Thyroid gland (tissue), 4 donors: ENCODE measurements at places on chromosomes 7 and 10. TPM values are rescaled to one million over a fixed set of nuclear protein-coding genes. Genes with fewer than 3 reads are reported as not detected.

XRCC2 gene
- 0.33 TPM for total RNA-seq

TRPV6 gene
- 1.6 TPM for total RNA-seq

ZWINT gene
- 3.5 TPM for total RNA-seq

ACTL6B gene
- 0.93 TPM for total RNA-seq

SPDYE2B gene
- not detected for total RNA-seq

NPY4R2 gene
- total RNA-seq: not detected

CALD1 gene
- total RNA-seq: 223 TPM

DNA sequence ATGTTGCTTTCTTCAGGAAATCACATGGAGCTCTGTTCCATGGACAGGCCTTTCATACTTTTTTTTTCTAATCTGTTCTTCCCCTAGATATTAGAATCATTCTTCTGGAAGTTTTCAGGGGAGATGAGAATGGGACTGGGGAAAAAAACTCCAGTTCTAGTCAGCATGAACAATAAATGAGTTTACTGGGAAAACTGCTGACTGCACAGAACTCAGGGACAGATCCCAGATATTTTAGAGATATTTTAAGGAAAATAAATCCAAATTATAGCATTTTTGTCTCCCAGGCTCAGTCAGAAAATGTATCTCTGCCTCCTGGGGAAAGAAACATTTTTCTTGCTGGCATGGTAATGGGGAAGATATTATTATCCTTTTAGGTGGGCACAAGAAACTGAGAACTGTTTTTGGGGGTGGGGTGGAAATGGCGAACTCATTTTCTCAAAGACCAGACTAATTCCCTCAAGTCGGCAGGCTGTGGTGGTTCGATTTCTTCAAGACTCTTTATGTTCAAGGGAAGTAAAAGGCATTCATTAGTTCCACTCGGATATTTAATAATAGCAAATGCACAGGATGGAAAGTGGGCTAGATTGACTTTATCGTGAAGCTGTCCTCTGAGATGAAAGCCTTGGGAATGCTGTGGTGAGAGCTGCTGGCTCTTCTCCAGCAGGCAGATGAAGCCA lies 157.5 kb downstream of the ADRA2A start:
- no peaks in the 10 kb centered on the region for H3K36me3 ChIP-seq
- no peak overlapping the region for H3K27ac ChIP-seq
- H3K27me3 ChIP-seq: no peaks in the 10 kb centered on the region
- DNase-seq: no peak
- H3K4me3 ChIP-seq: no peak overlapping the region

DNA sequence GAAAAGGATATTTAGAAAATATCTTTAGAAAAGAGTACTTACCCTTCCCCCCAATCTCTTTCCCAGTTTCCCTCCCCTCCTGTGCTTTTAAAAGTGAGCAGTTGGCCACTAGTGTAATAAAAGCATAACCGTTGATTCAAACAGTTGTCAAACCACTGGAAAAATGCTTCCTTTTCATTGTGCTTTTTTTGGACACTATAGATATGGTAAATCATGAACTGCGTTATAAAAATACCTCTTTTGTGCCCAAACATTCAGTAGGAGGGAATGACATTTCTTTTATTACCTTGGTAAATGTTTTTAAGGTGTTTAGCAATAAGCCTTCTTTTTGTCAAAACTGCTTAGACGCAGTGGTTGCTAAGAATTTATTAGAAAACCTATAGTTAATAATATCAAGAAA lies 232.4 kb downstream of the SLC25A13 start:
- H3K27me3 ChIP-seq: no peaks in the 10 kb centered on the region
- no peaks in the 10 kb centered on the region for H3K4me1 ChIP-seq
- no peak for DNase-seq
- H3K27ac ChIP-seq: no peak overlapping the region
- no peaks in the 10 kb centered on the region for H3K36me3 ChIP-seq
- no peak overlapping the region for H3K4me3 ChIP-seq

DNA sequence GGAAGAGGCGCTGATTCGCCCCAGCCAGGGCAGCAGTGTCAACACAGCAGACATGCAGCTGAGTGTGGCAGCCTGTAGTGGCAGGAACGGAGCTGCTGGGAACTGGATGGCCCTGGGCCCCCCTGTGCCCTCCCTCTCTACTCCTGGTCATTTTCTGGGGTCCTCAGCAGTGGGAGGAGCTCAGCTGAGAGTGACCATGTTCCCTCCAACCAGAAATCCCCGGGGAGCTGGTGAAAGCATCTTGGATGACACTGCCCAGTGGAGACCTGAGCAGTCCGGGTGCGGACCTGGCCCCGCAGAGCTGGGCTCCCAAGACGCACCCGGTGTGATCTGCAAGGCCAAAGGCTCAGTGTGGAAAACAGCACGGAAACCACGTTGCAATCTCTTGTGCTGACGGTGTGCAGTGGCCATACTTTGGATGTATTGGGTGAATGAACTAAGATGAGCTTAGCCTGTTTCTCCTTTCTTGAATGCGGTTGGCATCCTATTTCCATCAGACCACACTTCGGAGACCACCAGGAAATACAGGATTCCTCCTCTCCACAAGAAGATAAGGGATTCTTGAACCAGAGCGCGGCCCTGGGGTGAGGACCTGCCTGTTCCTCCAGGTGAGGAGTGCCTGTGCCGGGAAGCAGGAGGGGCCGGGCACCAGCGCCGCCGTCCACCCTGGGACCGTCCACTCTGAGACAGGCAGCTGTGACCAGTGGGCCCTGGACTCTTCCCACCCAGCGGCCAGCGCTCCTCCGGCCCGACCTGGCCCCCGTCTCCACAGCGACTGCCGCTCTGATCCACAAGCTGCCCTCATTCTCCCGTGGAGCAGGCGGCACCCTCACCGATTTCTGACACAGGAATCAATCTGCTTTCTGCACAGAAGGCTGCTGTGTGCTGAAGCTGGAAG lies 93.5 kb upstream of the DIP2C start:
- no peak overlapping the region for H3K4me3 ChIP-seq
- H3K27ac ChIP-seq: no peak overlapping the region
- H3K36me3 ChIP-seq: no peaks in the 10 kb centered on the region
- peaks cover 7% of the 10 kb centered on the region for H3K4me1 ChIP-seq
- H3K27me3 ChIP-seq: no peaks in the 10 kb centered on the region
- DNase-seq: no peak

GRCh38 chr7:90595801-90596670 lies at the start of gene CDK14:
TSS of gene CDK14 (plus strand) at chr7:90596321. CDS start at chr7:90596628, 307 bp downstream.
- H3K27ac ChIP-seq: peak within 1 kb of the TSS; percentile 82
- peaks cover 3% of the 10 kb centered on the region for H3K4me1 ChIP-seq
- peak; percentile 79 for DNase-seq
- H3K4me3 ChIP-seq: peak within 1 kb of the TSS; percentile 68
- no peaks in the 10 kb centered on the region for H3K27me3 ChIP-seq

DNA sequence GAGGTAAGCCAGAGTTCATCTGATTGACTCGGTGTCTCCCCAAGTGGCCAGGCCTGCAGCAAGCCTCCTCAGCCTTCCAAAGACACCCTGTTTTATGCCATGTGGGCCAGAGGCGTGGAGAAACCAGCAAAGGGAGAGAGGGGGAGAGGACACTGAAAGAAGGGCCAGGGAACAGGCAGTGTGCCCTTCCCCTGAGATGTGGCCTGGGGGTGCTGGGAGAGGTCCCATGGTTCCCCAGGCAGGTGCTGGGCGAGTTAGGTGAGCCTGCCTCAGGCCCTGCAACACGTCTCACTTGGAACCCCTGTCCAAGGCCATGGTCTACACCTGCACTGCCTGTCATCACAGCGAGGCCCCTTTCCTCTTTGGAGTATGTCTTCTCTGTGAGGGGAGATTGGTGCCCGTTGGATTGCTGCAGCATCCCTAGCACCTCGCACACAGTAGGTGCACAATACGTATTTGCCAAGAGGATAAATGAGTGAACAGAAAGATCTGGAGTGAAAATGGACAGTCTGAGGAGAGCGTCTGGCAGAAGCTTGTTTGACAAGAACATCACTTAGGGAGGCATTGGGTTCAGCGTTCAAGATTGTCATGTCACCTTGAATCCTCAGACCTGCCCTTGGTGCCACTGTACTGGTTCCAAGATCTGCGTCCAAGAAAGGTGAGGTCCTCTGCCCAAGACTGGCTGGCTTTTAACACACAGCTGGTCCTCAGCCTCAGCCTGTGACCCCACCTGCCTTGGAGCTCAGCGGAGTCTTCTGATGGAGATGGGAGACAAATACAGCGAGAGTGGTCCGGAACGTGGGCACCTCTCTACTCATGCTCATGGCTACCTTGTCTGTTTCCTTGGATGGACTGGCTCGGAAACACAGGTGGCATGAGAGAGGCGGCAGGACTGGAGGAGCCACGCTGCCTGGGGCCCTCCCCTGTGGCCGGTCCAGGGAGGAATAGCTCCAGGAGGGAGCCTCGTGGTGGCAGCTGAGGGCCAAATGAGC lies 39.8 kb upstream of the NUB1 start:
- DNase-seq: no peak
- peaks cover 9% of the 10 kb centered on the region for H3K4me1 ChIP-seq
- no peak overlapping the region for H3K4me3 ChIP-seq
- no peaks in the 10 kb centered on the region for H3K36me3 ChIP-seq
- H3K27ac ChIP-seq: no peak overlapping the region

- H3K4me3 ChIP-seq: no peak overlapping the region
- H3K27ac ChIP-seq: no peak overlapping the region
- no peak for DNase-seq
Measured at GRCh38 chr7:68146983-68147382, 1150.3 kb downstream of the TYW1 start.

- no peak overlapping the region for H3K4me3 ChIP-seq
- H3K4me1 ChIP-seq: no peaks in the 10 kb centered on the region
- H3K27me3 ChIP-seq: no peaks in the 10 kb centered on the region
- no peaks in the 10 kb centered on the region for H3K36me3 ChIP-seq
- no peak for DNase-seq
- H3K27ac ChIP-seq: no peak overlapping the region
Measured at GRCh38 chr7:120806669-120807068, 51.3 kb downstream of the TSPAN12 start.

DNA sequence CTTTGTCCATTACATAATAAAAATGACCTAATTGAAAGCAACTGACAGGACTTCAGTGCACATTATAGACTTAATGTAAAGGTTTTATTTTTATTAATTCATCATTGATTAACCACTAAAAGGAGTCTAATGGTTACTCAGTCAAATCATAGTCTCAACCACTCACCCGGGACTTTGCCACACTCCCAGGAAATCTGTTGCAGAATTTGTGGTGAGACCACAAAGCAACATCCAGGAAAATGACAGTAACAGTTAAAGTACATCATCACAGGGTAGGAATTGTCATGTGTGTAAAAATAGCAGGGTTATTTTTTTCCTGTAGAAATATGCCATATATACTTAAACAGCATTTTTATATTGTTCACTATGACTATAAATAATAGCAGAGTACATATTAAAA lies 6.3 kb upstream of the HGF start:
- H3K36me3 ChIP-seq: no peaks in the 10 kb centered on the region
- DNase-seq: no peak
- no peak overlapping the region for H3K4me3 ChIP-seq
- H3K4me1 ChIP-seq: no peaks in the 10 kb centered on the region
- no peak overlapping the region for H3K27ac ChIP-seq

DNA sequence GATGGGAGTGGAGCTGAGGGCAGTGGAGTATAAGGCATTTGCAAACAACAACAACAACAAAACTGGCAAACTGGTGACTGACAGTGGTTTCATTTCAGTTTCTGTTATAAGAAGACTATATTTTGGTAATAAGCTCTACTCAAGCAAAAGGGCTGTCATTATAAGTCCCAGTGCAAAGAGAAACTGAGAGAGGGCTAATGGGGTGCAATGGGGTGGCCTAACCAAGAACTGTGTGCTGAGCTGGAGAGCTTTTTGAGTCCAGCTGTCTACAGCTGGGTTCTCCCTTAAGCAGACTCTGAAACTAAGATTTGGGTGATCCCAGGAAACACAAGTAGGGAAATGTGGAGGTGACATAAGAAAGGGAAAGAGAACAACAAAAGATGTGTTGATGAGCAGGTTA lies 439.3 kb downstream of the ADRA2A start:
- H3K36me3 ChIP-seq: no peaks in the 10 kb centered on the region
- no peak for DNase-seq
- H3K27ac ChIP-seq: no peak overlapping the region
- H3K4me3 ChIP-seq: no peak overlapping the region
- H3K4me1 ChIP-seq: no peaks in the 10 kb centered on the region

DNA sequence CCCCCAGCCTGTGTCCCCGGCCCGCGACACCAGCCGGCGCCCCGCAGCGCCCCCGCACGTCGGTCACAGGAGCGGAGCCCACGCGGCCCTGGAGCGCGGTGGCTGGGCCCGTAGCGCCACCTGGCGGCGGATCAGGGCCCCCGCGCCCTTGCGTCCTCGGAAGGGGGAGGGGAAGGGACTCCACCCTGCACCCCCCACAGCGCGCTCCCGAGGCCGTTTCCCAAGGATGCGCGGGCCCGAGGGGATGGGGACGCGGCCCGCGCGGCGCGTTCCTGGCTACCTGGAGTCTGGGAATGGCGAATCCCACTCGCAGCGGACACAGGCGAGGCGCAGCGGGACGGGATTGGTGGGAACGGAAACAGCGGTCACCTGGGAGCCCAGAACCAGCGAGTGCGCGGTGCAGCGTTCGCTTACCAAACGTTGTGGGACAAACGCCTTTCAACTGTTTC lies 23.8 kb upstream of the MKI67 start:
- no peaks in the 10 kb centered on the region for H3K36me3 ChIP-seq
- no peak overlapping the region for H3K27ac ChIP-seq

GRCh38 chr7:139634087-139634486 lies 110.6 kb downstream of the CLEC2L start:
- no peaks in the 10 kb centered on the region for H3K27me3 ChIP-seq
- H3K4me3 ChIP-seq: no peak overlapping the region
- H3K36me3 ChIP-seq: peaks cover 8% of the 10 kb centered on the region
- no peaks in the 10 kb centered on the region for H3K4me1 ChIP-seq
- no peak overlapping the region for H3K27ac ChIP-seq
